ENCODE measurements at places on chromosomes 2 and 18. TPM values are rescaled to one million over a fixed set of nuclear protein-coding genes. Genes with fewer than 3 reads are reported as not detected.

DNA sequence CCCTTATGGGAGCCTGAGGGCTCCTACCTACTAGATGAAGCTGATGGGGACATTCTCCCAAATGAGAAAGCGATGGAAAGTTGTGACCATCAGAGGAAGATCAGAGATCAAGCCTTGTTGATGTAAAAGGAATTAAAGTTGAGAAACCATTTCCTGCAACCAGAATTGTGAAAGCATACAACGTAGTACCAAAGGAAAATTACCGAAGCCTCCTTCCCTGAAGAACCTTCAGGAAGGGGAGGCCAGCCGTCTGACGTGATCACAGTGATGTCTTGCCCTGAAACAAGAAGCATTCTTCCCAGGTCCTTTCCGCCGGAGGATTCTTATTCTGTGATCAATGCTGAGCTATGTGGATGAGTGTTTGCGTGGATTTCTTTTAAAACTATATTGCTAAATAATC is 211.6 kb upstream of the TNP1 start:
- DNase-seq: no peak

DNA sequence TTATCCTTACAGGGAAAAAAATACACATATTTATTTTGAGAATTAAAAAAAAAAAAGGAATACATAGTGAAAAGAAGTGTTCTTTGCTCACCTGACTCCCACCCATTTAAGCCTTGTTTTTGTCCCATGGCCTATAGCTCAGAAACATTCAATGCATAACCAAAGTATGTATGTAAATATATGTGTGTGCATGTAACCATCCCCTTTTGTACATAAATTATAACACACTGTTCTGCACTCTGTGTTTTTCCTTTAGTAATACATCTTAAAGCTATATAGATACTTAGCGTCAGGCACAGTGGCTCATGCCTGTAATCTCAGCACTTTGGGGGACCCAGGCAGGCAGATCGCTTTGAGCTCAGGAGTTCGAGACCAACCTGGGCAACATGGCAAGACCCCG is 21.8 kb downstream of the MDH1 start:
- no peak for DNase-seq

DNA sequence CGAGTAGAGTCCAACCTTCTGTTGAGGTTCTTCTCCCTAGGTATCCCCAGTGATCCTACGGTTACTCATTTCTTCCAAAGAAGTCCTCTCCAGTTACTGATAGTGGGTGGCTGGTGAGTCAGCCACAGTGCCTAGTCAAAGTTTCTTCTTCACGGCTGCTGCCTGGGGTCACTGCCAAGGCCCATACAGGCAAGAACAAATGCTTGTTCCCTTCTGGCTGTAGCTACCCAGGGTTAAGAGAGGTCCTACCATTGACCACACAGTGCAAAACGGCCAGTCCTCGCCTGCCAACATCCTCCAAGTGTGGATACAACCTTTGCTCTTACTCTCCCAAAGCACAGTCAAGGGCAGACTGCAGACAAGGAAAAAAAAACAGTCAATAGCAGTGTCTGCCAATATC is 2.9 kb upstream of the PTPN4 start:
- DNase-seq: no peak

- no peak for DNase-seq
Measured at GRCh38 chr2:197254776-197255530, 55.6 kb downstream of the ANKRD44 start.

DNA sequence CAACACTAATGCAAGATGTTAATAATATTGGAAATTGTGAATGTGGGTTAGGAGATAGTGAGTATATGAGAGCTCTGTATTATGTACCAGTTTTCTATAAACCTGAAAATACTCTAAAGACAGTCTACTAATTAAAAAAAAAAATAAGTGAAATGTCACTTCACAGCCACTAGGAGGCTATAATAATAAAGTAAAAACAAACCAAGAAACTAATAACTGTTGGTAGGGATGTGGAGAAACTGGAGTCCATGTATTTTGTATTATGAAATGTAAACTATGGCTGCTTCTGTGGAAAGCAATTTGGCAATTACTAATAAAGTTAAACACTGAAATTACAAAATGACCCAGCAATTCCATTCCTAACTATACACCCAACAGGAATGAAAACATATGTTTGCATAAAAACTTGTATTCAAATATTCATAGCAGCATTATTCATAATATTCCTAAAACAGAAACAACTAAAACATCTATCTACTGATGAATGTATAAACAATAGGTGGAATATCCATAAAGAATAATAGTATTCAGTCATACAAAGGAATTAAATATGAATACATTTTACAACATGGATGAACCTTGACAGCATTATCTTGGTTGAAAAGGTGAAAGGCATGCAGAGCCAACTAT is 36.2 kb downstream of the CCDC178 start:
- DNase-seq: no peak

DNA sequence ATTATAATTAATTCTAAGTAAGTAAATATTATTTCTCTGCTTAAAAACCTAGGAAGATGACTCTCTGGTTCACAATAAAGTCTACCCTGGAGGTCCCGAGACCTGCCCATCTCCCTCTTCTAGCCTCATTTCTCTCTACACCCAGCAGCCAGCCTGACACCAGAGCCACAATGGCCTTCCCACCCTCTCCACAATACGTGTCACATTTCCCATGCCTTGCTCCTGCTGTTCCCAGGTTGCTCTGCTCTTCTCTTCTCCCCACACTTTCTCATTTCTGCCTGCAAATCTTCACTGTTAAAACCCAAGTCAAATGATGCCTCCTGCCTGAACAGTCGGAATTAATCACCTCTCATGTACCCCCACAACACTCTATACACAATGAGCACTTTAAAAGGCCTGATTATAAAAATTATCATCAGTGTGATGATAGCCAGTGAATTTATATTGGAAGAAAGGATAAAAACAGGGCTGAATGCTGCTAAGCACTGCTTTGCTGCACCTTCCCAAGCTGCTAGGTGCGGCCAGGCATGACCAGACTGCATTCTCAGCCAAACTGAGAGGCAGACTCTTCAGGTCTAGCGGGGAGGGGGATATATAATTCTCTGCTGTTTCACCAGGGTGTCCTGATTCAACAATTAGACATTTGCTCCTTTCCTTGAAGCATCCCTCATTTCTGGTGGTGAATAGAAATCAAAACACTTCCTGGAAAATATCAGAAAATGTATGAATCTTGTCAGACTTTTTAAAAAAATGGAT is 160.6 kb downstream of the DTNA start:
- DNase-seq: no peak

- DNase-seq: no peak
Measured at GRCh38 chr2:30847329-30847728, 40.1 kb upstream of the CAPN13 start.

DNA sequence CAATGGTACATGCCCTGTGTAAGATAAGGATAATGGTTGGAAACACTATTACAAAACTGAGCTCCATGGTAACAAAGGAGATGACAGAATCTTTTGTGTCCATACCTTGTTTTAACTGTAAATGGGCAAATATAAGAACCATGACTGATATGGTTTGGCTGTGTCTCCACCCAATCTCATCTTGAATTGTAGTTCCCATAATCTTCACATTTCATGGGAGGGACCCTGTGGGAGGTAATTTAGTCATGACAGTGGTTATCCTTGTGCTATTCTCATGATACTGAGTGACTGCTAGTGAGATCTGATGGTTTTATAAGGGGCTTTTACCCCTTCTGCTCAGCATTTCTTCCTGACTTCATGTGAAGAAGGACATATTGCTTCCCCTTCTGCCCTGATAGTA is 211.7 kb upstream of the RGPD4 start:
- DNase-seq: no peak

GRCh38 chr2:84194949-84195644 is 264.0 kb downstream of the SUCLG1 start:
- no peak for DNase-seq

GRCh38 chr2:158495175-158495574 is 38.4 kb downstream of the PKP4 start:
- no peak for DNase-seq

DNA sequence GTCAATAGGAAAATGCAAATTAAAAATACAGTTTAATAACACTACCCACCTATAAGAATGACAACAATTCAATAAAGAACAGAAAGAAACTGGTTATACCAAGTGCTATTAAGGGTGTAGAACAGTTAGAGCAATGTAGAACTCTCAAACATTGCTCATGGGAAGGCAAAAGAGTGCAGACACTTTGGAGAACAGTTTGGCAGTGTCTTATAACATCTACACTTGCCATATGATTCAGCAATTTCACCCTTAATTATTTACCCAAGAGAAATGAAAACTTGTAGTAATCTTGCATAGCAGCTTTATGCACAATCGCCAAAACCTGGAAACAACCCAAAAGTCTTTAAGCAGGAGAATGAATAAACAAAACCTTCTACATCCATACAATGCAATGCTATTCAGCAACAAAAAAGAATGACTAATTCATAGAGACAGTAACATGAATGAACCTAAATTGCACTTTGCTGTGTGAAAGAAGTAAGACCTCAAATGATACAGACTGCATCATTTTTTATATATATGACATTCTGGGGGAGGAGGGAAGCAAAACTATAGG is 455.2 kb downstream of the THSD7B start:
- no peak for DNase-seq

GRCh38 chr2:2795438-2796091 is 464.5 kb upstream of the MYT1L start:
- no peak for DNase-seq

GRCh38 chr2:223494496-223494895 is 107.7 kb downstream of the SCG2 start:
- DNase-seq: no peak

- DNase-seq: no peak
Measured at GRCh38 chr2:104774631-104775030, 79.3 kb upstream of the POU3F3 start.

DNA sequence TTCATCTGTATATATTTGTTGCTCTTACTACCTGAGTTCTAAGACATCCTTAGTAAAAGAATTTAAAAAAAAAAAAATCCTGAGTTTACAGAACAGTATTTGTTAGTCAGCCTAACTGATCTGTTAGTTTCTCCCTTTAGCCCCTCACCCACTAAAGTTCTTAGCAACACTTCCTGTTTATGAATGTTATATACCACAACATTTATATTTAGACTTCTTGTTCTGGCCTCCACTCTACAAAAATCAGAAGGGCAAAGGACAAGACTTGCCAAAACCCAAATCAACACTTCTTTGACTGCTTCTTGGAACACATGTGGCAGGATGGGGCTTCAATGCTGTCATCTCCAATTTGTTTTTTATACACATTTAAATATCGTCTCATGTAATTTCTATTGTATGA is 71.1 kb downstream of the MGAT5 start:
- no peak for DNase-seq

- no peak for DNase-seq
Measured at GRCh38 chr2:126909366-126909765, 10.7 kb downstream of the TEX51 start.

- DNase-seq: no peak
Measured at GRCh38 chr2:109340381-109340780, 211.4 kb downstream of the SH3RF3 start.

DNA sequence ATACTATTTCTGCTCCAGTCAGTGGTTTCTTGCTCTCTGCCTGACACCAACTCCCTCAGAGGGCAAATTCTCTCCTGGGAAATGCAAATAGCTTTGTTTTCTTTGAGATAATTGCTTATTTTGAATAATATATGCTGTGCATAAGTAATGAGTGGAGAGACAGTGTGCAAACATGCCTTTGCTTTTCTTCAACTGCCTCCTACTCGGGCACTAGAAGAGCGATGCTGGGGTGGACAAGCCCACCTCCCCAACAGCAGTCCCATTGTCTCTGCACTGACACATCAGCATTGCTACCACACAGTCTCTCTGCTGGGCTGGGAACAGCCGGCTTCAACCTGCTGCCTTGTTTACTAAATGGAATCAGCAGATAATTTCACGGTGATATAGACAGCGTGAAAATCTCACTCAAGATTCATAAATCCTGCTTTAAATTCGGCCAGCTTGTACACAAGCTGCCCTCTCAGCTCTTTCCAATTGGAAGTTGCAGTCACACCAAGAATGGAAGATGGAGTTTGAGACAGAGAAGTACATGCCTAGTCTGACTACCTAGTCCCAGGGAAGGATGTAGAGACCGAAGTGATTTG is 694.5 kb downstream of the TDRD15 start:
- no peak for DNase-seq

Gene MC2R
- not detected for total RNA-seq

Gene MYO3B
- total RNA-seq: not detected
